ENCODE measurements at places on chromosomes 1 and 21.

DNA sequence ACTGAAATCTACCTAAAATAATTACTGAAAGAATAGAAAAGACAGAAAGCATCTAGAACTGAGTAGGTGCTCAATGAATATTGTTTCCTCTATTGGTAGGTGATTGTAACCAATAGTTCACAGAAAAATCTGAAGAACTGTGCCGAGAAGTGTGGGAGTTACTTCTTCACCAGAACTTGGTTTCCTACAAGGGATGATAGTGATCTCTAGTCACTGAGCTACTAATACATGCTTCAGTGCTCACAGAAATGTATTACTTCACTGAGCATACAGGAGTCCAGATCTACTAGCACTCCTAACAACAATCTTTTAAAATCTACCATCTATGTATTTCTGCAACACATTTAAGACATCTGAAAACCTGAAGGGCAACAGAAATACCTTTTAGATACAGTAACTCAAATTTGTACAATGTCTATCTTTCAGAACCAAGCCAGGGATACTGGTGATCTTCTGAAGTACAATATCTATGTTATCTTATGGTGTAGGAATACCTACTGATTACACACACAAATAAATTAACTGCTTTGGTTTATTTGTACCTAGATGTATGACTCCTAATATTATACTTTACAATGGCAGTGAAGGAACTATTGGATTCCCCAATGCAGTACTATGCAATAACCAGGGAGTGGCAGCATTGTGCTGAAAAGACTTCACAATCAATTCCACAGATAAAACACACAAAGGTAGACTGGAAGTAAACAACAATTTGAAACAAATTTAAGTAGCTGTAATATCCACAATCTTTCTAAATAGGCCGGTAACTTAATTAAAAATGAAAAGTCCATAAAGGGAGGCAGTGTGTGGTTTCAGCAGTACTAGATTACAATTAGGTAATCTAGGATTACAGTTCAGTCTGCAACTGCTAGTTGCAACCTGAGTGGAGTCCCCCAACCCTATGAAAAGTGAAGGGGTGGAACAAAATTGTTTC, 243.0 kb downstream of the SLC45A1 start:
- peak; percentile 33 for DNase-seq

- no peak for DNase-seq
Measured at GRCh38 chr21:42153746-42154145, 65.2 kb upstream of the ABCG1 start.

DNA sequence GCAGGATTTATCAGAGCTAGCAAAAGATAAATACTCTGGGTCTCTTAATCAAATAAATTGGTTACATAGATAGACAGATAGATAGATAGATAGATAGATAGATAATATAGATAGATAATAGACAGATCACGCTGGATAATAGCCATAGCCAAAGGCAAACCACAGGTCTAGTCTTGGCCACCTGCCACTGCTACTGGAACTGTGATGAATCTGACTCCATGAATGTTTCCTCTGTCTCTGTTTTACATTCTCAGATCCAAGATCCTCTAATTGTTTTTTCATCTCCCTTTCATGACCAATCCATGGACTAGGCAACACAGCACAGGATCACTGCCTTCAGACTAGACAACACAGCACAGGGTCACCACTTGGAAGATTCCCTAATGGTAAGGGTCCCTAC, 444.7 kb upstream of the NFIA start:
- DNase-seq: peak; percentile 51

DNA sequence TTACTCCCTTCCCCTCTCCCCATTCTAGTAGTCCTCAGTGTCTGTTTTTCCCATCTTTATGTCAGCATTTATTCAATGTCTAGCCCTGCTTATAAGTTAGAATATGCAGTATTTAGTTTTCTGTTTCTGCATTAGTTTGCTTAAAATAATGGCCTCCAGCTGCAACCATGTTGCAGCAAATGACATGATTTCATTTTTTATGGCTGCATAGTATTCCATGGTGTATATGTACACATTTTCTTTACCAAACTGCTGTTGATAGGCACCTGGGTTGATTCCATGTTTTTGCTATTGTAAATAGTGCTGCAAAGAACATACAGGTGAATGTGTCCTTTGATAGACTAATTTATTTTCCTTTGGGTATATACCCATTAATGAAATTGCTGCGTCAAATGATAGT, 267.7 kb downstream of the SRGAP2C start:
- DNase-seq: no peak

DNA sequence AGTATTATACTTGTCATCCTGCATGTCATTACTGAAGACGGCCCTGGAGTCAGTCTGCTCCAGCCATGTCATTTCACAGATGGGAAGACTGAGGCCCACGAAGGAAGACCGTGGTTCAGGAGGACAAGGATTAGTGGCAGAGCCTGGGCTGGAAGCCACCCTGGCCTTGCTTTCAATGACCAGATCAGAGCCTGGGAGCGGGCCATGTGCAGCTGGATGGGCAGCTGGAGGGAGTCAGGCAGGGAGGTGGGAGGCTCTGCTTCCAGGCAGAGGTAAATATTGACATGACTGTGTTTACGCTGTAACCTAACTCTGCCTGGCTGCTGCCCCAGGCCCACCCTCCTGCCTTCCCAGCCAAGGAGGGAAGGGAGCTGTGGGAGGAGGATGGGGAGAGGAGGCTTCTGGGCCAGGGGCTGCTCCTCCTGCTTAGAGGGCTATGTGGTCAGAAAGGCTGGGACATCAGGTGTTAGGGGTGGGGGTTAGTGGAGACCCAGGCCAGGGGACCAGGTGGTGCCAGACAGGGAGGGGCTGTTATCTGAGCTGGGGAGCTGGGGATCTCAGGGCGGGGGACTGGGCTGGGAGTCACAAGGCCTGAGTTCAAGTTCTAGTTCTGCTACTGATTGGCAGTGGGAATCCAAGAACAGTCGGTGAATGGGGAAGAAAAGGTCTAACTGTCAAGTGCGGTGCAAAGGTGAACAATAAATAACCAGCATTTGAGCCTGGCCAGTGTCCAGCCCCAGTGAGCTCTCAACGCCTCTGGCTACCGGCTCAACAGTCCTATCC, 48.5 kb upstream of the ECE1 start:
- no peak for DNase-seq

DNA sequence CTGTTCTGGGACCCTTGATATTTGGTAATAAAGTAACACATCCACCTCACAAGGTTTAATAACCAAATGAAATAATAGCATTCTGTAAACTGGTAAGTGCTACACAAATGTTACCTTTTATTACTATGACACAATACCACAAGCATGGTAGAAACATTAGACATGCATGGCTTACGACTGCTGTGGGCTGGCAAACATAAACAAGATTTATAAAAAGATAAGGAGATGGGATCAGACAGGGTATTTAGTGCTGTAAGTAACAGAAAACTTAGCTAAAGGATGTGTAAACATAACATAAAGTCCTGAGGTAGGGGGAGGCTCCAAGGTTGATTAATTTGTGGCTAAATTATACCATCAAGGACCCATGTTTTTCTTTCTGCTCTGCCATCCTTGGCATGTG, 212.6 kb downstream of the BARHL2 start:
- DNase-seq: no peak

GRCh38 chr1:39988618-39989343, 33.8 kb downstream of the MFSD2A start:
- DNase-seq: no peak

DNA sequence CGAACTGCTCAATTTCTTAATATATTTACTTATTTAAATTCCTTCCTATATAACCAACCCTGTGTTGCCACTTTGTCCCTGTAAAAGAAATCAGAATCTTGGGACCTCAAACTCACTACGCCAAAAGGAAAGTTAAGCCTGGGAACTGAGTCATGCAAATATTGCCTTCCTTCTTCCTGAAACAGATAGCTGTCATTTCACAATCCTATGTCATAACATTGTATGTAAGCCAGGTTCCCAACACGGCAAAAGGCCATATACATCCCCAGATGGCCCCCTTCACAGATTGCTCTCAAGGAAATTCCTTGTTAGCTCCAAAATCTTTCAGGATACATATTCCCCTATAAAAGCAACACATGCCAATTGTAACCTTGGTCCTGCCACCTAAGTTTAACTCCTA, 39.7 kb downstream of the C21orf91 start:
- no peak for DNase-seq

GRCh38 chr21:28118570-28118969, 874.1 kb downstream of the LTN1 start:
- no peak for DNase-seq

GRCh38 chr1:151486557-151486956, 24.6 kb upstream of the CGN start:
- no peak for DNase-seq

- DNase-seq: no peak
Measured at GRCh38 chr1:233112186-233113008, 162.0 kb downstream of the NTPCR start.

DNA sequence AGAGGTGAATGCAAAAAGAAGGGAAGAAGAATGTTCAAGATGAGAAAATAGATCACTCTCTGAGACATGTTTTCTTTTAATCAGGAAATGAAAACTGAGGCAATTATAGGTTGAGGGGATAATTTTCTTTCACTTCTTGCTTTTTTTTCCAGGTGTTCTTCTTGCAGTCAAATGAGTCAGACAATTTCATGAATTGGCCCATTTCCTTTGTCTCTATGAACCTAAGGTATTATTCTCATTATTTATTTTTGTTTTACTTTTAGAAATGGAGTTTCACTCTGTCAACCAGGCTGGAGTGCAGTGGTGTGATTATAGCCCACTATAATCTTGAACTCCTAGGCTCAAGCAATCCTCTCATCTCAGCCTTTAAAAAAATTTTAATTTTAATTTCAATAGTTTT, 3.5 kb upstream of the VASH2 start:
- DNase-seq: no peak

DNA sequence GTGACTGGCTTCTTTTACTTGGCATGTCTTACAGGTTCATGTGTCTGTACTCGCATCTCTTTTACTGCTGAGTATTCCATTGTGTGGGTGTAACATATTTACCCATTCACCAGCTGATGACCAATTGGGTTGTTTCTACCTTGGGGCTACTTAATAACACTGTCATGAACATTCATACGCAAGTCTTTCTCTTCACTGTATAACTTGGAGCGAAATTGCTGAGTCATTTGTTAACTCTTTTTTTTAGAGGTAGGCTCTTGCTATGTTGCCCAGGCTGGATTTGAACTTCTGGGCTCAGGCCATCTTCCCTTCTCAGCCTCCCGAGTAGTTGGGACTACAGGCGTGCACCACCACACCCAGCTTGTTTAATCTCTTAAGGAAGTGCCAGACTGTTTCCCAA, 6.5 kb downstream of the PYCR2 start:
- no peak for DNase-seq

DNA sequence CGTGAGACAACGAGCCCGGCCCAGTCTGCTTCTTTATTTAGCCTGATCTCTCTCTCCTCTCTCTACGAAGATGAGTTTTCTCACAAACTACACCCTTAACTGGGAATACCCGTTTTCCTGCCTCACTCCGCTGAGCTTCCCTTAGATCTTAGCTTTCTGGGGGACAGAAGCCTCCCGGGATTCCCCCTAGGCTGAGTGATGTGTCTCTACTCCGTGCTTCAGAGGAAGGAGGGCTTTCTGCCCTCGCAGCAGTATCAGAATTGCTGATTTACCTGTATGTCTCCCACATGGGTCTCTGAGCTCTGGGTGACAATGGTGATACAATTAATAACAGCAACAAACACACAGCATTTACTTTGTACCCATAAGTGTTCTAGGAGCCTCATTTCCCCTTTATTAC, 1.0 kb downstream of the ZBTB17 start:
- no peak for DNase-seq

DNA sequence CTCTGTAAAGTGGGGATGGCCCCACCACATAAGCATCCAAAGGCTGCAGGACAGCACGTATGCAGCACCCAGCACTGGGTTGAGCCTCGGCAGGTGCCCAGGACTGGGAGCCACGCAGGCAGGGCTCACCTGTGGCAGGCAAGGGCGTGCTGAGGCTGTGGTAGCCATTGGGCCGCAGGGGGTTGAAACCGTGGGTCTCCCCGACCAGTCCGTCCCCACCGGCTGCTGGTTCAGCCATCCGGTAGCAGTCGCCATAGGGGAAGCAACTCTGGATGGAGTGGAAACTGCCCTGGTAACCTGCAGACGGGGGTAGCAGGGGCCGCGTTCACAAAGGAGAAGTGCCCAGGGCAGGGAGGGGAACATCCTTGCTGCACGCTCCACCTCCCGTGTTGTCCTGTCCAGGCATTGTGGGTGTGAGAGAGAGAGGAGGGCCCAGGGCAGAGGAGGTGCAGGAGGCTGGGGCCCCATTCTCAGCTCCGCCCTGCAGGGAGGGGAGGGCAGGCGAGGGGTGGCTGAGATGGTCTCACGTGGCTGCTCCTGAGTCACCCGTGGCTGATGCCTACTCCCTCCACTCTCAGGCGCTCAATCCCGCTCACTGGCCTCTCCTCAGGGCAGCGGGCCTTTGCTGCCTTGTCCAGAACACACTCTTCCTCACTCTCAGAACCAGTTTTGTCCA, 49.9 kb downstream of the DMRTB1 start:
- DNase-seq: peak; percentile 18

- no peak for DNase-seq
Measured at GRCh38 chr1:96488777-96489176, 232.8 kb upstream of the PTBP2 start.

DNA sequence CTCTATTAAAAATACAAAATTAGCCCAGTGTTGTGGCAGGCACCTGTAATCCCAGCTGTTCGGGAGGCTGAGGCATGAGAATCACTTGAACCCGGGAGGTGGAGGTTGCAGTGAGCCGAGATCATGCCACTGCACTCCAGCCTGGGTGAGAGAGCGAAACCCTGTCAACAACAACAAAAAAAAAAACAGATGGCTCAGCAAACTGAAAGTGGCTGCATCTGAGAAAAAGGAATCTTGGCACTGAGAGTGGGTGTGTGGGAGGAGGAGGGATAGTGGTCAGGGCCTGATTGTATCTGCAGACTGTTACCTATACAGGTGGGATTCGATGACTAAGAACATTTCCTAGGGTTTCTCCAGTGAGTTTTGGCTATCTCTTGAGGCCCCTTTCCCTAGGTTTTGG, 122.2 kb upstream of the BARHL2 start:
- no peak for DNase-seq

- peak; percentile 79 for DNase-seq
Measured at GRCh38 chr1:26275580-26276431, 4.1 kb upstream of the SH3BGRL3 start.

DNA sequence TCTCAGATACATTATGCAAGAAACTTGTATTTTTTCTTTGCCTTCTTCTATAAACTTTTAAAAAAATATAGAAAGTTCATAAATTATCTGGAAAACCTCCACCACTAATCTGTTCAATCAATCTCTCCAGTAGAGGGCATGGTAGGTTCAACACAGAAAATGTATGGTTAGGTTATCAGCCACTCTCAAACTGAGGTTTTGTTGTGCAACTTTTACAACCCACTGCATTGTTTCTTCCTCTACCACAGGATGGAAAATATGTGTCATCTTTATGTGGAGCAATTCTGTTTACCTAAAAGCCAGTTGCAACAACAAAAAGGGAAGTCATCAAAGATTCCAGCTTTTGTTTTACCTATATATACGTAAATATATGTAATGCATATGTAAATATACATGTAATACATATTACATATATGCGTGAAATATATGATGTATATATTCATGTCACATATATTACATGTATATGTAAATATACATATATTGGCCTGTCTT, 3.0 kb upstream of the RGS2 start:
- peak; percentile 94 for DNase-seq
